Tongue (tissue), 3 donors: ENCODE measurements at places on chromosomes 16 and 17. TPM values are rescaled to one million over a fixed set of nuclear protein-coding genes. Genes with fewer than 3 reads are reported as not detected.

EPOP gene
- not detected for total RNA-seq

ACAP1 gene
- 1.7 TPM for total RNA-seq

- DNase-seq = no peak
Observed at GRCh38 chr16:87741700-87742415, 23.9 kb downstream of the KLHDC4 start.

SNN gene
- 27.9 TPM for total RNA-seq
